ENCODE measurements at places on chromosomes 1 and 21.

- peak; percentile 26 for DNase-seq
Measured at GRCh38 chr1:153535242-153536011, at the start of gene S100A6. S100A6 (minus strand) TSS chr1:153535991; CDS start chr1:153535339, 652 bp downstream.

GRCh38 chr1:71276466-71276865 is 195.6 kb upstream of the ZRANB2 start:
- DNase-seq: no peak

DNA sequence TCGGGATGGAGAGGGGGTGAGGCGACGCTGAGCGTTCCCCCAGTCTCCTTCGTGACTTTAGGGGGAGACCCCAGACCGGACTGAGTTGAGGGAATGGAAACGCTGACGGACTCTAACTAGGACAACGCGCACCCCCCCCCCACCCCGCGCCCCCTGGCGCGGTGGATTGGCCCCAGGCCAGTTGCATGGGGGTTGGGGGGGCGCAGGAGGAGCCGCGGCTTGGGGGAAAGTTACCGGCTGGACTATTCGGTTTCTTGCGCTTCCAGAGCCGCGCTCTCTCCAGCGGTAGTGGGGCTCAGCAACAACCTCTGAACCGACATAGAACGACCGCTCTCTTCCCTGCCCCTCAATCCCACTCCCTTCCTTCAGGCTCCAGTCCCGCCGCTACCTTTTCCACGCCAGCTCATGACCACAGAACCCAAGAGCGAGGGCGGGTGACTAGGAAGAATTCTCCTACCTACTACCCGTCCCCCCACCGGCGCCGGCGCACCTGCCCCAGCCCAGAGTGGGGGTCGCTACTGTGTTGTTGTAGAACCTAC is 694 bp downstream of the ZBTB7B start:
- no peak for DNase-seq

DNA sequence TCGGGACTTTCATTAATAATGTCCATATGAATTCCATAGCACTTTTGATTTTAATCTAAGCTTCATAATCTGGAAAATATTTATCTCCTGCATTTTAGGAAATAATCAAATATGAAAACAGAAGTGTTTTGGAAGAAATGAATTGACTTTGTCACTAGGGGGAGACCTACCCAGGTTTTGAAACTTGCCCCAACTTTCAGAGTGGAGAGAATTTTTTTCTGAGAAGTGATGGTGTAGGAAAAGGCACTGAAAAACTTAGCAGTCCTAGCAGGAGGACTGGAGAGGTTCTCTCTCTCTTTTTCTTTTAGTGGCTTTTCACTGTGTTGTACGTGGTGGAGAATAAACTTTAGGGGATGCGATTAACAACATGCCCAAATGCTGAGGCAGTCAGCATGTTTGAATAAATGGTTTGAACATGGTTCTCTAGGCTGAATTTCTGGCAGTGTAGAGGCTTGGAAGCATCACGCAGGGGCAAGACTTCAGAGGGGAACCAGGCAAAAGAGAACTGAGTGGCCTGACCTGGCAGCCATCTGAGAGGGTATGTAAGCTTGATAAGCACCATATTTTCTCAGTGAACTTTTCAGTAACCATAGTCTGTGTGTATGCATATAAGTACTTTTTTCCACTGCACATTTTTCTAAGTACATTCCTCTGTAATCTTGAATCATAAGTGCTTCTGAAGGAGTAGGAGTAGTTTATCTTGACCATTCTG is 68.3 kb upstream of the NEK7 start:
- peak; percentile 69 for DNase-seq

- no peak for DNase-seq
Measured at GRCh38 chr1:54136963-54137533, 15.8 kb downstream of the CDCP2 start.

GRCh38 chr1:68185743-68186142 is 46.6 kb downstream of the WLS start:
- DNase-seq: no peak

GRCh38 chr1:89087241-89087640 is 22.2 kb upstream of the GBP1 start:
- peak; percentile 52 for DNase-seq

DNA sequence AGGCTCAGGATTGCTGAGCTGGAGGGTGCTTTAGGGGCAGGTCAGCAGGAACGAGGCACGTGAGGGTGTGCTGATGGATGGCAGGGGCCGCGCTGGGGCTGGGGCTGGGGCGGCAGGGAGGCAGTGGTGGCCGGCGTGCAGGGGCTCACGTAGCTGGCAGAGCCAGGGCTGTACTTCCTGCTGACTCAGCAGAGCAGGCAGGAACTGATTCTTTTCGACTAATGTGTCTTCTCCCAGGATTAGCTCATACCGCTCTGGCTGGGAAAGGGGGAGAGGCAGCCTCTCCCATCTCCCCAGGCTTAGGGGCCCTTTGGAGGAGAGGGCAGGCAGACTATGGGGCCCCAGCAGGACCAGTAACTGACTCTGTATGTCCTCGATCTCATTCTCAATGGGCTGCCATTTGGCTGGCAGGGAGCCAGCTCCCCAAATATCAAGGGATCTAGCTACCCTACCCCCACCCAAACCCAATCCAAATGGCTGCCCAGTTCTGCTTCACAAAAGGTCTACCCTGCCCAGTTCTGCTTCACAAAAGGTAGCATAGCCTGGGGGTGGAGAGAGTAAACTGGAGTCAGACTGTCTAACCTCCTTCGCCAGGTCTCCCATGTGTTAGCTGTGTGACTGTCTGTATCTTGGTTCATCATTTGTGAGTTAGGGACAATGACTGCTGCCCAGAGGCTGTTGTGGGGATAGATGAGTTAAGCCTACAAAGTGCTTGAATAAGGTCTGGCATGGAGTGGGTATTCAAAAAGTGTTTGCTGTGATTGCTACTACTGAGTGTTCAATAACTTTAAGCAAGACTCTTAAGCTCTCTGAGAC is 100.1 kb upstream of the SLC2A1 start:
- DNase-seq: peak; percentile 84

- DNase-seq: no peak
Measured at GRCh38 chr1:20265250-20265649, 25.4 kb upstream of the VWA5B1 start.

- peak; percentile 38 for DNase-seq
Measured at GRCh38 chr1:220879509-220880361, 492 bp downstream of the HLX start.

DNA sequence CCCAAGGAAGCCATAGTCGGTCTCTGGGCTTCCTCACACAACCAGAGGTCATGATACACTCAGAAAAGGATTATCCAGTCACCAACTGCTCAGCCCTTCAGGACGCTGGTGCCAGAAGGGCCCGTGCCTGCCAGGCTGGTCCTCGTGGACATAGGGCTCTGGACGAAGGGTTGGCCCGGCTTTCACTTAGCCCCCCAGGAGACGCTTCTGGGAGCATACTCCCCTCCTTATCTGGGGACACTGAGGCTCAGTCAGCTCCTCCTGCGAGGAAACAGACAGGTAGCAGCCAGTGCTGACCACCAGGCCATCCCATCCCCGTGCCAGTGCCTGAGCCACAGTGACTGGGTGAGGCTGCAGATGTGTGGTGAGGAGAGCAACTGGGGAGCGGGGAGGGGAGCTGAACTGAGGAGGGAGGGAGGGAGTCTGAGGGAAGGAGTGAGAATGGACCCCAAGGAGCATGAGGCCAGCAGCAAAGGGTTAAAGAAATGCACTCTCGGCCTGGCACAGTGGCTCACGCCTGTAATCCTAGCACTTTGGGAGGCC is 17.9 kb upstream of the LAPTM5 start:
- no peak for DNase-seq

GRCh38 chr1:237702161-237702560 is 188.6 kb downstream of the ZP4 start:
- DNase-seq: no peak

GRCh38 chr1:156433602-156434001 is 64.6 kb downstream of the RHBG start:
- no peak for DNase-seq

GRCh38 chr1:42335809-42336518 is 929 bp upstream of the FOXJ3 start:
- peak; percentile 65 for DNase-seq

DNA sequence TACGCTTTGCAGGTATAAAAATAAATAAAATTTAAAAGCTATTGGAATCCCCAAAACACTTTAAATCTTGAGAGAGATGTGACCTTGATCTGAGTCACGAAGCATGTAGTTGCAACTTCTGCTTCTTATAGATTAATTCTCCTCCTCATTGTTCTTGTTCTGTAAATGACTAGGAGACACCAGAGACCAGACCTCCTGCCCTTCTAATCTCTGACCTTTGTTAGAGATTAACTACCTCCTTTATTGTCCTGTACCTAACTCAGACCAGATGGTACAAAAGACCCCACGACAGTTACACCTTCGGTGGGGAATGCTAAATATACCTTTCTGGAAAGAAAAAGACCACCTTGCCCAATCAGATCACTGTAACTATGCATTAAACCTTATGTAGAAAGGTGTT is 76.9 kb upstream of the NEK2 start:
- no peak for DNase-seq

DNA sequence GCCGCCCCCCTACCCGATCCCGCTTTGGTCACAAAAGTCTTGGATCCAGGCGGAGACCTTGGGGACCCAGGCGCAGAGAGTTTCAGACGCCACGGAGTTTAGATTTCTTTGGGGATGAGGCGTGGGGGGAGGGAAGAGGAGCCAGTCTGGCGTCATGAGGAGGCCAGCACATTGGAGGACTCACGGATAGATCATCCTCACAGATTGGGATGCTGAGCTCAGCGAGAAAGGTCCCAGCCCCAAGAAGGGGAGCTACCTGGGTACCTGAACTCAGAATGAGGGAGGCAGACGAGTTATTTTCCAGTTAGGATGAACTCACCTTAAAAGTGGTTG is 393 bp downstream of the ELAPOR1 start:
- DNase-seq: no peak

DNA sequence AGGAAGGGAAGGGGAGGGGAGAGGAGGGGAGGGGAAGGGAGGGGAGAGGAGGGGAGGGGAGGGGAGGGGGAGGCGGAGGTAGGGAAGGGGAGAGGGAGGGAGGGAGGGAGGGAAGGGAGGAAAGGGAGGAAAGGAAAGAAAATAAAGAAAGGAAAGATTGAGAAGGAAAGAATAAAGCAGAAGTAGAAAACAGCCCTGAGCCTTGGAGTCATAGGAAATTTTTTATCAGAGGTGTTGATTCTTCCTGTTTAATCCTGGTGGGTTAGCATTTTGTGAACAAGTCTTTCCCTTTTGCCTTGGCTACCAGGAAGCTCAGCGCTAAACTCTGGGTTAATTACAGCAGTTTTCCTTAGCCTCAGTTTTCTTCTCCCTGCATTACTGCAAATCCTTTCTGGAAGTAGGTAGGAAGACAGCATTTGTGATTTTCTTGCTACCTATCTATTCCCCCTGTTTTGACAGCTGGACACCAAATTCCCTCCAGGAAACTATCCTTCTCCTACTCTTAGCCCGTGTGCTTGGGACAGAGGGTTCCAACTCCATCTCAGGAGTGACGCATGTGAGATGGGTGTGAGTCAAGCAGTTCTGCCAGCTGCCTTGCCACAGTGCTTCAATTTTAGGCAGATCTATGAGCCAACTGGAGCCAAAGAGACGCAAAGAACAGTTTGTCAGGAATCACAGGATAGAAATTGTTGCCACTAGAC is 26.9 kb downstream of the TOMM20 start:
- DNase-seq: no peak

DNA sequence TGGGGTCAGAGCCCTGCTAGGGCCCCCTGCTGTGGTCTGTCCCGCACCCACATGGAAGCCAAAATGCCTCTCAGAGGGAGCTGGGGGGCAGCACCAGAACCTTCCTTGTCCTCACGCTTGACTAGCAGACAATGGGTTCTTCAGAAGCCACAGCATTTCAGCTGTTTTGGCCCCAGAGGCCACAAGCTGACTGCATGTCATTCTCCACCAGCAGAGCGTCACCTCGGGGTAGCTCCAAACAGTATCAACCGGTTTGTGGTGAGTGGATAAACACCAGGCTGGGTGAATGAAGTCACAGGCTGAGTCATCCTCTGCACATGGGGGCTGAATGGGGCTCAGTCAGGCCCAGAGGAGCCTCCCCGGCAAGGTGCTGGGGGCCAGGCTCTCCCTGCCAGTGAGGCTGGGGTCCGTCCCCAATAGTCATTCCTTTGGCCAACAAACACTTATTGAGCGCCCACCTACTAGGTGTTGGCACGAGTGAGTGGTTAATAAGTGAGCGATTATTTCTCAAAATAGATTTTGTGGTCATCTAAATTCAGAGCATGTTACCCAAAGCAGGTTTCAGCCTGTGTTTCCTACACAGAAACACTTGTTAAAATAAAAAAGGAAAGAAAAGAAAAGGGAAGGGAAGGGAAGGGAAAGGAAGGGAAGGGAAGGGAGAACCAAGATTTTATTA is 9.1 kb downstream of the OLIG1 start:
- peak; percentile 24 for DNase-seq

DNA sequence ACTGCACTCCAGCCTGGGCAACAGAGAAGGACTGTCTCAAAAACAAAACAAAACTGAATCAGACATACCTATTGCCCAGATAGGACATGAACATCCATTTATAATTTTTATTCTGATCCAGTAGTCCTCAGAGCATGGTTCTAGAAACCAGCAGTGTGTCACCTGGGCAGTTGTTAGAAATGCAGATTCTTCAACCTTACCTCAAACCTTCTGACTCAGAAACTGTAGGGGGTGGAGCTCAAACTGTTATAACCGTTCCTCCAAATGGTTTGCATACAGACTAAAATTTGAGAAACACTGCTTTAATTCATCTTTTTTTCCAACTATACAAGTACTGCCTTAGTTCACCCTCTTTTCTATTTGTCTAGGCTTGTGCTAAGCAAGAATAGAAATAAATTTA is 6.0 kb downstream of the NASP start:
- DNase-seq: no peak

GRCh38 chr1:58789322-58789856 is 5.5 kb upstream of the JUN start:
- DNase-seq: peak; percentile 17

- DNase-seq: no peak
Measured at GRCh38 chr1:82032068-82032467, 231.3 kb downstream of the ADGRL2 start.

- DNase-seq: no peak
Measured at GRCh38 chr1:188194916-188195315, 1366.2 kb downstream of the PLA2G4A start.

GRCh38 chr1:41642922-41643821 is 158.7 kb upstream of the EDN2 start:
- no peak for DNase-seq

DNA sequence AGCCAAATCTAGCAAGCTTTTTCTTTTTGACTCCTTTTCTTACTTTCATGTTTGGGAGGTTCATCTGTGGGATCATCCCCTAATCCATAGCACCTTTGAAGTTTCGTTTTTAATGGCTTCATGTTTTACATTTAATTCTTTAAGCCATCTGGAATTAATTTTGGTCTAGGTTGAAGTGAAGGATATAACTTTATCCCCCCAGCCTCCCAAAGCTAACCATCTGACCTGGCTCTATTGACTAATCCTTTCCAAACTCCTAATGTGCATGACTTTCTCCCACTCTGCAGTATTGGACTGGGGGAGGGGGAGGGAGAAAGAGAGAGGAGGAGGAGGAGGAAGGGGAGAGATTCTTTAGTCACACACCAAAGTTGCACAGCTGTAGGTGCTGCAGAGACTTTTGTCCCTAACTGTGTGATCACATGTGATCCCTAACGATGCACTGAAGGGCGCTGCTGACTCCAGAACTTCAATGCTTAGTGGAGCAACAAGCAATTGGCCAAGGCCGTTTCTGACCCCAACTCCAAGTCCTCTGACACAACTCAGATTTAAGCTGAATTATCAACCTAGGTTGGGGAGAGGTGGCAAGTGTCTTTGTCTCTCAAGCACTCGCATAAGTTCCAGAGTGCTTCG is 191.6 kb downstream of the HUNK start:
- DNase-seq: peak; percentile 73

All from fibroblast of skin of abdomen (primary cell).